ENCODE measurements at places on chromosomes 3 and 15.
A peak's percentile ranks its signal among the peaks of the same experiment; 100 is the strongest.

GRCh38 chr15:31329640-31330010, 3.0 kb downstream of the KLF13 start:
- no peak for DNase-seq

- no peak for DNase-seq
Observed at GRCh38 chr3:96449346-96449745, 365.0 kb upstream of the EPHA6 start.

DNA sequence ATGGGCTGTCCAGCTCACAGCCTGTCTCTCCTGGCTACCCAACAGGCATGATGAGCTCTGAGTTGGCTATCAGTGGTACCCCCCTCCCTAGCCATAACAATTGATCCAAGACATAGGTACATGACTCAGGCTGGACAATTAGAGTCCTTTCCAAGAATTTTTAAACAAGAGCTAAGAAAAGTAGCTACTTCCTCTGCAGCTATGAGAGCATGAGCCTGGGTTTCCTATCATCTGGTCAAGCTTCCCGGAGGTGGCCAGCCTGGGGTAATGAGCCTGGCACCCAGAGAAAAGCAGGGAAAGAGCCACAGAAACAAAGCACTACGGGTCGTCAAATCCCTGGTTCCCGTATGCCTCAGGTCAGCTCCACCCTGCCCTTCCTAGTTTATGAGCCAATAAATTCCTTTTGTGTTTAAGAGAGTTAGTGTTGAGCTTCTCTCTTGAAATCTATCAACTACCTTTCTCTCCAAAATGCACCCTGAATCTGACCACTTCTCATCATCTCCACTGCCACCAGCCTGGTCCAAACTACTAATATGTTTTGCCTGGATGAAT, 2.3 kb upstream of the SLC51B start:
- no peak for DNase-seq

- DNase-seq, result no peak
Observed at GRCh38 chr3:120177151-120177550, 82.9 kb upstream of the GSK3B start.

DNA sequence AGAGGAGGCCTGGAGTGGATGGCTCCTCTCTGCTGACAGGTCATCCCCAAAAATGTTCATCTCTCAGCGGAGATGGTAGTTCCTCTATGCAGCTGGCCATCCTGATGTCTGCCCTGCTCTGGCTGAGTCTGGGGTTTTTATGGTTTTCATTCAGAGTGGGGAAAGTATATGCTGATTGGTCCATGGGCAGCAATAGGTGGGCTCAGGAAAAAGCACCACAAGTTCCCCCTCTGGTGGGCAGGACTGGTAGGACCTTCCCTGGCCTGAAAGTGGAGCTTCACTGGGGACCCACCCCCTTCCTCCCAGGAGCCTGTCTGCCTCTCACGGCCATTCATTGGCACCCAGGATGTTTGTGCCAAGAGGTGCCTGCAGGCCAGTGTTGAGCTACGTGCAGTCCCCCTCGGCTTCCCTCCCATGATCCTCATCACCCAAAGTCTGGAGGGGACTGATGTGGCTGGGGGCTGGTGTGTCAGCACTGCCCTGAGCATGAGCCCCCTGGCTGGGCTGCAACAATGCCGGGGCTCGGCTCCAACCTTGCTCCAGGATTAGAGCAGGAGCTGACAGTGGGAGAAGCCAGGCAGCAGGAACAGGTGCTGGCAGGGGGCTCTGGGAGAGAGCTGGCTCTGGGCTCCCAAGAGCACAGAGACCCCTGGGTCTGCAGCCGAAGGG, 13.1 kb upstream of the BLOC1S6 start:
- no peak for DNase-seq

- no peak for DNase-seq
Observed at GRCh38 chr3:180926526-180926925, 14.1 kb downstream of the FXR1 start.

GRCh38 chr3:79766496-79767193, 1.2 kb downstream of the ROBO1 start:
- no peak for DNase-seq

DNA sequence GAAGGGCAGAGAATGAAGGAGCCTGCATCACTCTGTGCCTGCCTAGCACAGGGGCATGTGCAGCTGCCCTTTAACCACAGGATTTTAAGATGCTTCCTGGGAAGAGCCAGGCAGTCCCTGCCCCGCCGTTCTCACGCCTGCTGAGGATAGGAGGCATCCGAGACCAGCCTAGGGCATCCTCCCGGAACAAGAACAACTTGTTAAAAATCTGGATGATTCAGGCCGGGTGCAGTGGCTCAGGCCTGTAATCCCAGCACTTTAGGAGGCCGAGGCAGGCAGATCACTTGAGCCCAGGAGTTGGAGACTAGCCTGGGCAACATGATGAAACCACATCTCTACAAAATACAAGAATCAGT, 15.2 kb downstream of the NRROS start:
- DNase-seq, result no peak

GRCh38 chr15:95459273-95459672, 871.2 kb upstream of the NR2F2 start:
- DNase-seq, result no peak

GRCh38 chr3:104909721-104910120, 457.0 kb upstream of the ALCAM start:
- DNase-seq, result no peak

DNA sequence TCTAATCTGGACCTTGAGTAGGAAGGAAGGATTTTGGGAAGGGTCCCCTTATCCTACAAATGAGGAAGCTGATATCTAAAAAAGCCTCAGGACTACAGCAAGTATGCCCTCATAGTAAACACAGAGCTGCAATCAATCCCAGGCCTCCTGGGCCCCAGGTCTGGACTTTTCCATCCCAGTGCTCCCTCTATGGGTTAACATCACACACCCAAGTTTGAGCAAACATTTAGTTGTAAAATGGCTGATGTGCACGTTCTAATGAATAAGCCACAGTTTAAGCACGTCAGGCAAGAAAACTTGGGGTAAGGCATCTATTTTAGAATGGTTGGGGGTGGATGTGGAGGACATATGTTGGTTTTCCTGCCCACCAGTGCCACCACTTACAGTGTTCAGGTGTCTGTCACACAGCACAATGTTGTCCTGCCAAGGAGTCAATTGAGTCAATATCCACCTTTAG, 44.3 kb upstream of the UBE2E1 start:
- DNase-seq, result peak; percentile 42

- DNase-seq, result no peak
Observed at GRCh38 chr3:158261371-158261991, 151.6 kb downstream of the RSRC1 start.

- DNase-seq, result no peak
Observed at GRCh38 chr3:144843099-144843498, 871.5 kb downstream of the DIPK2A start.

GRCh38 chr3:57745101-57745500, 11.0 kb upstream of the SLMAP start:
- DNase-seq, result no peak

DNA sequence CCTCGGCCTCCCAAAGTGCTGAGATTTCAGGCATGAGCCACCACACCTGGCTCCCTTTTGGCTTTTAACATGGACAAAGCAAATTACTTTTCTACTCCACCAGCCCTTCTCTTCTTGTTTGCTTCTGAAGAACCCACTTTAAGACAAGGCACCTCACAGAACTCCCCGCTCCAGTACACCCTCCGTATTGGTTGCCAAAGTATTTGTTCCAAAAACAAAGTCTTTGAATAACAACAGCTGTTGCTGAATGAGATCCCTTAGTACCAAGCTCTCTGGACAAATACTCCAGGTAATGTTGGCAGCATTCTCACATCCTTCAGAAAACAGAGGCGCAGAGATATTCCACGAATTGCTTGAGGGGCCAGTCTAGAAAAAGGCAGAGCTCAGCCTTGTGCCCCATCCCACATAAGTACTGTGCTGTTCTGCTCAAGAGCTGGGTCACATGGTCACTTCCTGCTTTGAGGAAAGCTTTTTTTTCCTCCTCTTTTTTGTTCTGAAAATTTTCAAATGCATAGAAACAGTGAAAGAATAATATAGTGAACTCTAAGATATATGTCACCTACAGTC, 7.3 kb upstream of the CHCHD6 start:
- no peak for DNase-seq

DNA sequence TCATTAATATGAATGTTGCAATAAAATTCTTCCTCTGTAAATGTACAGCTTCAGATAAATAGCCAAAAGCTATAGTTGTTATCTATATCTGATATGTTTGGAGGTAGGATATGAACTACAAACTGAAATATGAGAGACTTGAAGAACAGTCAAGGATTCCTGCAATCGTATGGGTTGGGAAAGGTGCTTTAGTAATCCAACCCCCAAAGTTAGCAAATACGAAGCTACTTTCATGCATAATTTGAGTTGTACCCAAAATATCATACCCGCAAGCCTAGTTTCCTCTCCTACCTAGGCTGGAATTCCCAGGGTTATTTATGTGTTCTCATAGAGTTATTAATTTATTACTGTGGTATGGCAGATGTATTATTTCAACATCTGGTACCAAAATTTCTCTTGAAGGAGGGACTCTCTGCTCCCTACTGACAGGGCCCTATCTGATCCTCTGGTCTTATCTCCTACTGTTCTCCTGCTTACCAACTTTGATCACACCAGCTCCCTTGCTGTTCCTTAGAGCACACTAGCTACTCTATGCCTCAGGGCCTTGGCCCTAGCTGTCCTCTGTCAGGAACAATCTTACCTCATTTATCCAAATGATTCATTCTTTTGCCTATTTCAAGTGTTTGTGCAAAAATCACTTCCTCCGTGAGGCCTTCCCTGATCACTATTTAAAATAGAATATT, 140.4 kb upstream of the CCDC54 start:
- no peak for DNase-seq

DNA sequence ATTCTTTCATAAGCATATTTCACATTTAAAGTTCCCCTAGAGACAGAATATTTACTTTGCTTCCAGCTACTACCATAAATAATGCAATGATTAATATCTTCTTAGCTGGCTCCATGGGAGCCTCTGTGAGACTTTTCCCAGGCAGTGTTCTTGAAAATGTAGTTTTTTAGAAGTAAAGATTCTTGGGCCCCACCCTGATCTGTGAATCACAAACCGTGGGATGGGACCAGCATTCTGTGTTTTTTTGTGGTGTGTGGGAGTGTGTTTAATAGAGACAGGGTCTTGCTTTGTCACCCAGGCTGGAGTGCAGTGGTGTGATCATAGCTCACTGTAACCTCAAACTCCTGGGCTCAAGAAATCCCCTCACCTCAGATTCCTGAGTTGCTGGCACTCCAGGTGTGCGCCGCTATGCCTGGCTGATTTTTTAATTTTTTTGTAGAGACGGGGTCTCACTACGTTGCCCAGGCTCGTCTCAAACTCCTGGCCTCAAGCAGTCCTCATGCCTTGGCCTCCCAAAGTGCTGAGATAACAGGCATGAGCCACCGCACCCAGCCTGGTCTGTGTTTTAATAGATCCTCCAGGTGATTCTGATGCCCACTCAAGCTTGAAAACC, 83.0 kb downstream of the KLHL25 start:
- no peak for DNase-seq

DNA sequence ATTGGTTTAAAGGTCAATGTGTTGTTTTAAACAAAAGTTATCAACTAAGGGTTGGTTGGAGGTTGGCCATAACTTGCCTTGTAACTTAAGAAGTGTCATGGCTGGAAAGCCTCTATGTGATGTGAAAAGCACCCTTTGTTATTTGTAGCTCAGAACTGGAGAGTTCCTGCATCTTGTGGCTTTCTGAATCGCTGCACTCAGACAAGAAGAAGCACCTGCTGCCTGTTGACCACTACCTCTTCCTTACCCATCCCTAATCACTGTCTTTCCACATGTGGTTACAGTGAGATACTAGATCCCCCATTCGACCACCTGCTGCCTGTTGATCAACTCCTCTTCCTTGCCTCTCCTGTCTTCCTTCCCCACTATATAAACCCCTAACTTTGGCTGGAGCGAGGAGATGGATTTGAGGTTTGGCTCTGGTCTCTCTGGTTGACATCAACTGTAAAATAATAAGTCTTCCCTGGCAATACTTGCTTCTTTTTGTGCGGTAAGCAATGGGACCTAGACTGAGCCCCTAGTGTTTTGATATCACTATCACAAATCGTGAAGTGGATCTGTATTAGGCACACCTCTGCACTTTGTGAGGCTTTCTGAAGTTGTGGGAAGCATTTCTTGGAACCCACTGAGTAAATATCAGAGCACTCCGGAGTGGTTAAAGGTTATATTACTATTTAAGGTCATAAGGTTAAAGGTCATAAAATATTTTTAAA, 13.8 kb downstream of the RPL39L start:
- DNase-seq, result no peak

DNA sequence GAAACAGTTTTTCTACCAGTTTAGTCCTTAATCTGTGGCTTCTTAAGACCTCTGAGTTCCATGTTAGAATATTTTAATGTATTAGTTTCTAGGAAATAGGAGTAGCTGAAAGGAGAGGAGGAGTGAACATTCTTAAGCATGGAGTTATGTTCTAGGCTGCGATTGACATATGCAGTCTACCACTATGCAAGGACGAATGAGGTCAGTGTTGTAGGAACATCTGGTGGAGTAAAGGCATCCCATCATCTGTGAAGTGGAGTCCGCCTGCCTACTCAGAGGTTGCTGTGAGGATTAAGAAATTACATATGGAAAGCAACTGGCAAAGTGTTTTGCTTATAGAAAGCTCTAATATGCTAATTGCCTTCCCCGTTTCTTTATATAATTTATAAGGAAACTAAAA, 45.1 kb downstream of the SNAPC5 start:
- no peak for DNase-seq

GRCh38 chr3:185153171-185153771, 411 bp upstream of the C3orf70 start:
- DNase-seq, result no peak

DNA sequence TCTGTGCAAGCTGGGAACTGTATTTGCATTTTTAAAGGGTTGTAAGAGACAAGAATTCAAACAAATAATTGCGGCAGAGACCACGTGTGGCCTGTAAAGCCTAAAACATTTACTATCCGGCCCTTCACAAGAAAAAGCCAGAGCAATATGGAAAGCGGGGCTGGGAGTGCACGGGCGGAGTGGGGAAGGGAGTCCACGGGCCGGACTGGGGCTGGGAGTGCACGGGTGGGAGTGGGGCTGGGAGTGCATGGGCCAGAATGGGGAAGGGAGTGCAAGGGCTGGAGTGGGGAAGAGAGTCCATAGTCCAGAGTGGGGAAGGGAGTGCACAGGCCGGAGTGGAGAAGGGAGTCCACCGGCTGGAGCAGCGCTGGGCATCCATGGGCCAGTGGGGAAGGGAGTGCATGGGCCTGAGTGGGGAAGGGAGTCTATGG, 41.2 kb downstream of the KLF15 start:
- DNase-seq, result no peak

GRCh38 chr3:99658274-99658673, 19.9 kb downstream of the COL8A1 start:
- DNase-seq, result no peak

GRCh38 chr3:137854533-137855261, 90.6 kb downstream of the SOX14 start:
- DNase-seq, result no peak

GRCh38 chr3:10992943-10993728, 588 bp downstream of the SLC6A1 start:
- no peak for DNase-seq

- no peak for DNase-seq
Observed at GRCh38 chr3:100072326-100073048, 41.8 kb downstream of the FILIP1L start.

- no peak for DNase-seq
Observed at GRCh38 chr15:88992216-88992615, 79.0 kb upstream of the MFGE8 start.

All from GDM1 (cell line).